ENCODE measurements at places on chromosomes 16 and 17.
A peak's percentile ranks its signal among the peaks of the same experiment; 100 is the strongest.

- no peak for DNase-seq
These were observed 29.7 kb downstream of the ARL4D start for GRCh38 chr17:43428524-43428923.

DNA sequence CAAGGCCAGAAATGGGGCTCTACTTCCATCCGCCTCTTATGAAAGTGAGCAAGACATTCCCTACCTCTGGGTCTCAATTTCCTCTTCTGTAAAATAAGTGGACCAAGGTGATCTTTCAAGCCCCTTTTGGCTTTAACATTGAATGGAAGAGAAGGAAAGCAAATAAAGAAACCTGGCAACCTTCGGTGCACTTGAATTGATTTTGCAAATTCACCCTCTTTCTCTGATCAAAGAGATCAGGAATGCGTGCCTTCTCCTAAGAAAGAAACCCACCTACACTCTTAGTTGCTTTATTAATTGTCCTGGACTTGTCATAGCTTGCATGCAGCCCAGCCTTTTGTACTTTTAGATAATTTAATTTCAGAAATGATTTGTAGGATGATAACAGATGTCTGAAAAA, 3.0 kb downstream of the MSI2 start:
- no peak for DNase-seq

DNA sequence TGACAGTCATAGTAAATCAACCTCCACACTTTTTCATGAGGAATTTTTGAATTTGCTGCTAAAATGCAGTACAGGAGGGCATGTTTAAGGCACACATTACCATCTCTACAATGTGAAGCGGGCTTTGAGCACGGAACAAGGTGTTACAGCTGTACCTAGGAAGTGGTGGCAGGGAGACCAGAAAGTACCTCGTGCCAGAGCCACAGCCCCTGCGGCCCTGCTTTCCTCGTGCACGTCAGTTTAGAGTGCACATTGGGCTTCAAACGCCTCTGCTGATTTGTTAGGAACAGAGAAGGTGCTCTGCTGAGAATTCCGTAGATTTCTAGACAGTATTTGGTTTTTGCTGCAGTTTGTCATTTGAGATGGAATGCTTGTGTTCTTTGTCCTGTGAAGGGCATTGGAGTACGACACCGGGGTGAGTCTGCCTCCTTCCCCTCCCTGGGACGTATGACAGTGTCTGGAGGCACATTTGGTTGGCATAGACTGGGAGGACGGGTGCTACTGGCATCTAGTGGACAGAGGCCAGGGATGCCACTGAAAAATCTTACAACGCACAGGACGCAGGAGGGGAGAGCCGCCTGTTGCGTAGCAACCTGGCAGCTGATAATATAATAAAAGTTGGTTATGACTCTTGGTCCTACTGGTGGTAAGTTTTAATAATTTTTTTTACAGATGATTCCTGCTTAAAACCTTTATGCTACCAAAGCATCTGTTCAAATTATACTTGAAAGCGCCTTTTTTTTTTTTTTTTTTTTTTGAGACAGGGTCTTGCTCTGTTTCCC, 9.1 kb downstream of the FOXK2 start:
- peak; percentile 26 for DNase-seq

GRCh38 chr16:82167670-82168069, 2.4 kb downstream of the MPHOSPH6 start:
- no peak for DNase-seq

- DNase-seq, result no peak
These were observed 89.6 kb downstream of the GPR139 start for GRCh38 chr16:19984135-19984534.

- DNase-seq, result no peak
These were observed 501.1 kb upstream of the KIF2B start for GRCh38 chr17:53321651-53322050.

- DNase-seq, result no peak
These were observed 9.5 kb downstream of the MYCBPAP start for GRCh38 chr17:50517504-50518383.

- peak; percentile 97 for DNase-seq
These were observed 43.6 kb upstream of the HAPSTR1 start for GRCh38 chr16:9047689-9048301.

- DNase-seq, result no peak
These were observed 113.0 kb upstream of the AXIN2 start for GRCh38 chr17:65674246-65675045.

DNA sequence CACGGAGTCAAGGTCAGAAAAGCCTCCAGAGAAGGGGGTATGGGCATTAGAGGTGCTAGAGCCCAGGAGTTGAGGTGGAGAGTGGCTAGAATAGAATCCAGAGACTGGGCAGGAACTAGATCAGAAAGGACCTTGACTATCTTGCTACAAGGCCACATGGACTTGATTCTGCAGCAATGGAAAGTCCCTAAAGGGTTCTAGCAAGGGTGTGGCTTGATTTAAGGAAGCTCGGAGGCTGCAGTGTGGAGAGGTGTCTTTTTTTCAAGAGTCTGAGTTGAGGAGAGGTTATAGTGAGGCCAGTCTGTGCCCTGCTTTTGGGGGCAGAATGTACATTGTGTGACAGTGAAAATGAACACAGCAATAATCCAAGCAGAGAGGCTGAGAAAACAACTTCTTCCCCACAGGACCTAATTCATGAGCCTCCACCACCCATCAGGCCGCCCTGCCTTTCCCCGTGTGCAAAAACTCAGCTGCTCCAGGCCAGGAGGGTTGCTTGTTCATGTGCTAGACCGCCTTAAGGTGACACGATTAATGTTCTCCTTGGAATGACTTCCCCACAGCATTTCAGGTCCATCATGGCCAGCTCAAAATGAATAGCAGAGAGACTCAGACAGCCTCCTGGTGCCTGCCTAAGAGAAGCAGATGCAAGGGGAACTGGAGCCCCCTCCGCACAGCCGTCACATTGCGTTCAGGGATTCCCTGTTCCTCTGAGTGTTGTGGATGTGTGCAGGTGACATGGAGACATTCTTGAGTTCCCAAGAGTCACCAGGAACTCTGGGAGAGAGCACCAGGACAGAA, 8.7 kb upstream of the BEAN1 start:
- DNase-seq, result no peak

- no peak for DNase-seq
These were observed 14.2 kb downstream of the APOH start for GRCh38 chr17:66214884-66215528.

GRCh38 chr17:75776386-75777295, 8.0 kb upstream of the UNK start:
- peak; percentile 43 for DNase-seq

DNA sequence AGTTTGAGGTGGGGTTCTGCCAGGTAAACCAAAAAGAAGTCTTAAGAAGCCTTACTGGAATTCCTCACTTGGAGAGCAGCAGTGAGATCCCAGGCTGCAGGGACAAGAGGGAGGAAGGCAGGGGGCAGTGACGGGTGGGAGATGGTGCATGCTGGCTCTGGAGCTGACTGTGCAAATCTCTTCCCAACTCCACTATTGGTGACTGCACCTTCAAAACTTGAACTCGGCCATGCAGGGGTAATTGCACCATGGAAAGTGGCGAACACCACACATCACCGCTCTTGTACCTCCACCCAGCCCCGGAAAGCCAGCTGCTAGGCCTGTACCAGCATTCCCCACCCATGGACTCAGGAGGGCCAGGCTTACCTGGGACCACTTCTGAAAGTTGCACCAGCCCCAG, 51.4 kb upstream of the CDR2 start:
- no peak for DNase-seq

DNA sequence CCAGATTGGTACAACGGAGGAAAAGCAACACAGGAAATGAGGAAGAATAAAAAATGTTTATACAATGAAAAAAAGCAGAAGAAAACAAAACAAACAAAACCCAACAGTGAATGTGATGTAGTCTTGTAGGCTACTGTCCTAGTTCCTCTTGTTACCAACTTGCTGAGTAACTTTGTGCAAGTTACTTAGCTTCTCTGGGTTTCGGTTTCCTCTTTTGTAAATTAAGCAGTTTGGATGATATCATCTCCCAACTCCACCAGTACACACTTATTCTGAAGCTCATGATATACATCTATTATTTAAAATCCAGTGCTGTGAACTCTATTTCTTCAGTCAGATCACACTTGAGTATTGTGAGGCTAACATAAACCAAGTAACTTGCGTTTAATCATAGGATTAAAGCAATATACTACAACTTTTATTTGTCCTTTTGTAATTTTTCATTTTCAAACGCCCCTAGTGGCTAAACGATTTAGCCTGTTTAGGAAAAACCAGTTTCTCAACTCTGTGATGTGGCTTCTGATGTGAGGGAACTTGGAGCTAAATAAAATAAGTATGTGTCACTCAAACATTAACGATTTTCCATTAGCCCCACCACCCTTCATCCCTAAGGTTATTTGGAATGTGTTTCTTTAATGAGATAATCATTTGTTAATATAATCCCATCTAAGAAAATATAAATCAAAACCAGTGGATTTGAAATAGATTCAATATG, 1.4 kb upstream of the UNK start:
- DNase-seq, result peak; percentile 97

All from MV-4-11 (cell line).